ENCODE measurements at places on chromosomes 11 and 22. TPM values are rescaled to one million over a fixed set of nuclear protein-coding genes. Genes with fewer than 3 reads are reported as not detected.
A peak's percentile ranks its signal among the peaks of the same experiment; 100 is the strongest.

DNA sequence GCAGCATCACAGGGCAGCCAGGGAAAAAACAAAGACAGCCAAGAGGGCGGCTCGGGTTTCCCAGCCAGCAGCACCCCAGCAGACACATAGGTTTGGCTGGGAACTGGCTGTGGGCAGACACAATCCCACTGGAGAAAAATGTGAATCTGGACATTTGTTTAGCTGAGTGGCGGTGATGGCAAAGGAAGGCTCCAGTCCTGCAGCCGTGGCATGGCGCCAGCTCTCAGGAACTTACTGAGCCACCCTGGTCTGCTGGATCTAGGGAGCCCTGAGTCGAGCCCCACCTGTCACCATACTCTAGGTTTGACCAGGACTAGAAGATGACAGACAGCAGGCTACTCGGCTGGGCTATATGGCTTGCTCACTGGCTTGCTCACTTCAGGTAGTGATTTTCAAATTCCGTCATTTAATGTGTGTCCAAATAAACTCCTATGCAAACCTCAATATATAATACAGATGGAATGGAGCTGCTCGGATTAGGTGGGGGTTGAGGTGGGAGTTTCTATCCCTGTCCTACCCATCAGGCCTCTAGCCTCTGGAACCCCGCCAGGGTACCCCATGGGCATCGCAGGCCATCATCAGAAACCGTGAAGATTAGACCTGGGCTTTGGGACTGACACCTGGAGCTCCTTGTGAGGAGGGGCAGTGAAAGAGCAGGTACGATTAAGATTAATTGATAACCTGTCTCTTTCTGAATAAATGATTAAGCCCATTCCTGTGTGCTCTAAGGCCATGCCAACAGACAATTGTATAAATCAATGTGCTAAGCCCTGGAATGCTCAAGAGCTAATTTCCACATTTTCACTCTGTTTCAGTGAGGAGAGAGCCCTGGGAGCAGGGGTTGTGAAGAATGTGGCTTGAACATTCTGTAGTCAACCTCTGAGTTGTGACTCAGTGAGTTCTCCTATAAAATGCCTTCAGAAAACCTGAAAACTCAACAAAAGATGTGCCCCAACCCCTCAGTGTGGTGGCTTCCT, 42.5 kb downstream of the GALNT18 start:
- peak; percentile 36 for DNase-seq

DNA sequence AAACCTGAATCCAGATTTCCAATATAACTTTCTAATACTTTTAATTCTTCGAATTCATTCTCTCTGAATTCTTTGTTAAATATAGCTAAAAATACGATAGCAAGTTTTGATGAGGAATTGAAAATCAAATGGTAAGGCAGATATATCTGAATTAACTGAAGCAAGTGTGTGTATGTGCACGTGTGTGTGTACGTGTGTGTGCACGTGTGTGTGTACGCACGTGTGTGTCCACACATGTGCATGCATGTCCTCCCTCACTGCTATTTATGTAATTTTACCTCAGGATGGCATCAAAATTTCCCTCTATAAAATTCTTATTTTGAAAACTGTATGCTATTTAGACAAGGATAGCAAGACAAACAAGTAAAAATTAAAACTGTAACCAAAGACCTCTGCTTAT, 961.3 kb upstream of the CNTN5 start:
- DNase-seq, result no peak

GRCh38 chr11:68002938-68003845, 705 bp downstream of the UNC93B1 start:
- no peak for DNase-seq

DNA sequence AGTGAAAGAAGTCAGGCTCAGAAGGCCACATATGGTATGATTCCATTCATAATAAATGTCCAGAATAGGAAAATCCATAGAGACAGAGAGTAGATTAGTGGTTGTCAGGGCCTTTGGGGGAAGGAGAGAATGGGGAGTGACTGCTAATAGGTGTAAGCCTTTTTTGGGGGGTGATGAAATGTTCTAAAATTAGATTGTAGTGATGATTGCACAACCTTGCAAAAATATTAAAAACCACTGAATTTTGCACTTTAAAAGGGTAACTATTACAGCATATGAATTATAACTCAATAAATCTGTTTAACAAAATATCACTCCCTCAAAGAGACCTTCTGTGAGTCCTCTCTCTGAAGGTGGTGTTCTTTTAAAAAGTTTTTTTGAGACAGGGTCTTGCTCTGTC, 72.3 kb upstream of the GRK3 start:
- DNase-seq, result no peak

DNA sequence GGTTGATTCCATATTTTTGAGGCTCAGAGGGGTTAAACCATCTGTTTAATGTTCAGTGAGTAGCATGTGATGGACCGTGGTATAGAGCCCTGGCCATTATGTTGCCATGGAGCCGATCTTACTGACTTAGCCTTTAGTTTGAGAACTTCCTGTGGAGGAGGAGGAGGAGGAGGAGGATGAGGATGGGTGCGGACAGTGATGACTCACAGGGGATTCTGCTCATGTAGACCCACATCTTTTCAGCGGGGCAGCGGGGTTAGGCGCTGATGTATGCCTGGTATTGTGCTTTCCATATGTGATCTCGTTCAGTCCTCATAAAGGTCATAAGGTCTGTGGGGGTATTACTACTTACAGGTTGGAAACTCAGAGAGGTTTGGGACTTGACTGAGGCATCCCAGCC, 13.9 kb downstream of the STX3 start:
- DNase-seq, result no peak

- DNase-seq, result no peak
Observed at GRCh38 chr11:119754199-119754598, 25.2 kb upstream of the NECTIN1 start.

DNA sequence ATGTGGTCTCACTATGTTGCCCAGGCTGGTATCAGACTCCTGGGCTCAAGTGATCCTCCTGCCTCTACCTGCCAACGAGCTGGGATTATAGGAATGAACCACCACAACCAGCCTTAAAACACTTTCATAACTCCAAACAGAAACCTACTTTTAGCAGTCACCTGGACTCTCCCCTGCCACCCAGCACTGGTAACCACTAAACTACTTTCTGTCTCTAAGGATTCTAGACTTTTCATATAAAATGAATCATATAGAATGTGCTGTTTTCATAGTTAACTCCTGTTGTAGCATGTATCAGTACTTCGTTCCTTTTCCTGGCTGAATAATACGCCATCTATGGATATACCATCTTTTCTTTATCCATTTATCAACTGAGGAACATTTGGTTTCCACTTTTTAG, 29.4 kb upstream of the PISD start:
- no peak for DNase-seq

GRCh38 chr22:32444068-32444467, 20.2 kb downstream of the BPIFC start:
- no peak for DNase-seq

- no peak for DNase-seq
Observed at GRCh38 chr22:44677353-44677840, 24.6 kb upstream of the PRR5 start.

DNA sequence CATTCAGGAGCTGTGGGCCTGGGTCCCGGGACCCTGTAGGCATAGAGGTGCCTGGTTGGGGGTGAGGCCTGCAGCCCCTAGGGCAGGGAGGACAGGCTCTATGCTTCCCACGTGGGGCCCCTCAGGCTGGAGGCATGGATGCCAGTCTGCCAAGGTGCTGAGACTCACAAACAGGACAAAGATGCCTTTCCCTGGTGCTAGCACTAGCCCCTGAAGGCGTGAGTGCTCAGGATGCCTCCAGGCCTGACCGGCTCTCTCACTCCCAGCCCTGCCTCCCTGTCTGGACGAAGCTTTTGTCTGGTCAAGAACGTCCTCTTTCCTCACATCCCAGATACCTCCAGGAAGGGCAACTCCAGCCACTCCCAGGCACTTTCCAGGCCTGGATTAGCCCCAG, 2.1 kb downstream of the CDC42BPG start:
- DNase-seq, result no peak

DNA sequence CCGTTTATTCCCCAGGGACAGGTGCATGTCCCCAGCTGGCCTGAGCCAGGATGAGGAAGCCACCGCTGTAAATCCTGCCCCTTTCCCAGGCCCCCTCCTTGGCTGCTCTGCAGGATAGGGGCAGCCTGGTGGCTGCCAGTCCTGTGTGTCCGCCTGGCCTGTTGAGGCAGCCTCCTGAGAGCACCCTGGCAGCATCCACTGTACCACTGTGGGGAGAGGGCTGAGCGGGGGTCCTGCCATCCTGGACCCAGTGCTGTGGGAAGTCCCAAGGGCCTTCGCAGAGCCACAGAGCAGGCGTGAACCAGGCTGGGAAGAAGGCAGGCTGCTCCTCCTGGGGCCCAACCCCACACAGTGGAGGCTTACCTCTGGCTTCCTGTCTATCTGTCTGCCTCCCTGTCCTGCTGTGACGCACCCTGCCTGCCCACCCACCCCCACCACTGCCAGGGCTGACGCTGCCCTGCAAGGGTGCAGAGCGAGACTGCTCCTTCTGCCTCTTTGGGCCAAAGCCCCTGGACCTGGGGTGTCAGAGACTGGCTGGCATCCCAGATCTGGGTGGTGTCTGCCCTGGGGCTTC, 8.4 kb downstream of the KCTD17 start:
- DNase-seq, result no peak

GRCh38 chr11:72177656-72178055, 14.3 kb upstream of the FOLR1 start:
- DNase-seq, result no peak

DNA sequence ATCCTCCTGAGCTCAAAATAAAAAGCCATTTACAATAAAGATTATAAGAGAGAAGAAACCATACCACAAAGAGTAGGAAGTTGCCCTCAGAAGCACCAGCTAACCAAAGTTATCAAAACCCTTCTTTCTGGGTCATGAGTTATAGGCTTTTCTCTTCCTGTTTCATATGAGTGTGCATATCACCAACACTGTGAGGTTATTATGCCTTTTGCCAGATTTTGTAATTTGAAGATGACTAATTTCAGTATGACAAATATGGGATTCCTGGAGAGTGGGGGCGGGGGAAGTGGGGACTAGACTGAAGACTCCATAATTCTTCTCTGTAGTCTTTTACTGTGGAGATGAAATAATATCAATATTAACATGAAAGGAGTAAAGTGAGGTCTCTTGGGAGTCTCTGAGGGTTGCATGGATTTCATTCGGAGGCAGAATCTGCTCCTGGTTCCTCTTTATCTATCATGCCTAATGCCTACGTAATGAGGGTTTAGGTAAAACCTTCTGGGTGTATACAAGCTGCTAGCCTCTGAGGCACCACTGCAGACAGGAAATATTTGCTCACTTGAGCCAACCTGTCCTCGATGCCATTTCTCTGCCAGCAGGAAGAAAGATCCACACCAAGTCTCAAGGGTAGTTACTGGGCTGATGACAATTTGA, 2.1 kb downstream of the LPXN start:
- DNase-seq, result peak; percentile 47

- no peak for DNase-seq
Observed at GRCh38 chr11:133228471-133229329, 303.6 kb downstream of the OPCML start.

DNA sequence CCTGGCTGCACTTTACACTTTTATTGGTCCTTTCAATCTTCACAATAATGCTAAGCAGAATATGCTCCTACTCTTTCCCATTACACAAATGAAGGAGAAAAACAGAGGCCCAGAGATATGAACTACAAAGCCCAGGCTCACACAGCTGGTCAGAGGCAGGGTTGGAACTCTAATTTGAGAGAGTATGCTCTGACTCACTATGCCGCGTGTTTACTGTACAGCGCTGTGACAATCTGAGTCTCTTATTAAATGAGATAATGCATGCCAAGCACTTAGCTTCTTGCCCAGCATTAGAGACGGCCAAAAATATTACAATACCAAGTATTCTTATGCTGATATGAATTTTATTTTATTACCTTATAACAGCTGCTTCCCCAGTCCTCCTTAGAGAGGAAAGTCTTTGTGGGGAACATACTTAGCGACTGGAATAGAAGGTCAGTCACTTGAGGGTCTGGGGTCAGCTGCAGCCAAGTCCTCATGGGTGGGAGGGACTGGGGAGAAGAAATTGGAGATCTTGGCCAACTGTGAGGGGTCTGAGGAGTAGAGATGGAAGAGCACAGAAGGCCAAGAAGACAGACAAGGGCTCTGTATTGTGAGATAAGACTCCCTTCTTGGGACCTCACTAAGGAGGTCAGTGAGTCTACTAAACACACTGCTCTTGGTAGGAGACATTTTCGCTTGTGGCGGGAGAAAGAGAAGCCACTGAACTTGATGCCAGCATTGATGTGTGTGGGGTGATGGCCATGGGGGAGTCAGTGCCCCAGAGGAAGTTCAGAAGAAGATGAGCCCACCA, 150.8 kb upstream of the TIMP3 start:
- no peak for DNase-seq

- DNase-seq, result peak; percentile 83
Observed at GRCh38 chr11:60831143-60831500, 10.8 kb upstream of the CCDC86 start.

DNA sequence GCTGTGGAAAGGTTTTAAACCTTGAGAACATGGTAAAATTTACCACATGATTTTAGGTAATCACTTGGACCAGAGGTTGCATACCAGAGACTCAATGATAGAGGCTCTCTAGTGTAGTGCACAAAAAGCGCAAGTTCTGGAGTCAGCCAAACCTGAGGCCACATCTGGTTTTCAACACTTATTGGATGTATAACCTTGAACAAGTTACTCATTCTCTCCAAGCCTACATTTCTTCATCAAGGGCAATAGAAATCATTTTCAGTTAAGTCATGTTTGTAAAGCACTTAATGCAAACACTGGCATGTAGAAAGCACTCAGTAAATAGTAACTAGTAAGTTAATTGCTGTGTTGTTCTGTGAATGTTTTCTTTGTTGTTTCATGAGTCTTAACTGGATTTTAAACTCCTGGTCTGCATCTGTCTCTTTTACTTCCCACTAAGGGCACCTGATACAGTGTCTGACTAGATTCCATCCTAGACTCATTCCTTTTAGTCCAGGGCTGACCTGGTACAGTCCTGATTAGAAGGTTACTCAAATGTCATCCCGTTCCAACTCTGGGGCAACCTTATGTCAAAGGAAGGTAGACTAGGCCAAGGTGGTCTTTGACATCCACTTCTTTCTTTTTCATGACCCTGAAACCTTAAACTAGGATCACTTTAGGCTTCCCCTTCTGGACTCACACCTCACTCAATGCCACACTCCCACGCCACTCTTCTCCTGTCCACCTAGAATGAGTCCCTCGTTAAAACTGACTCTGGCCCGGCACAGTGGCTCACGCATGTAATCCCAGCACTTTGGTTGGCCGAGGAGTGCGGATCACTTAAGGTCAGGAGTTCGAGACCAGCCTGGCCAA, 34.5 kb upstream of the EED start:
- DNase-seq, result no peak

DNA sequence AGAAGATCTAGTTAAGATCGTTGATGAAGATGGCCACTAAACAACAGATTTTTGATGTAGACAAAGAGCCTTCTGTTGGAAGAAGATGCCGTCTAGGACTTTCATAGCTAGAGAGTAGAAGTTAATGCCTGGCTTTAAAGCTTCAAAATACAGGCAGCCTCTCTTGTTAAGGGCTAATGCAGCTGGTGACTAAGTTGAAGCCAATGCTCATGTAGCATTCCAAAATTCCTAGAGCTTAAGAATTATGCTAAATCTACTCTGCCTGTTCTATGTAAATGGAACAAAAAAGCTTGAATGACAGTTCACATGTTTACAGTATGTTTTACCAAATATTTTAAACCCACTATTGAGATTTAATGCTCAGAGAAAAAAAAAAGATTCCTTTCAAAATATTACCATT, 492.6 kb downstream of the CNTN5 start:
- DNase-seq, result no peak

- no peak for DNase-seq
Observed at GRCh38 chr11:70364745-70365543, 33.4 kb upstream of the CTTN start.

Gene PRR33
- 2.4 TPM for total RNA-seq

Gene OR5D14
- not detected for total RNA-seq

Gene DGAT2
- 6.9 TPM for total RNA-seq

Gene KRTAP5-8
- total RNA-seq, result not detected

Gene OR51B4
- not detected for total RNA-seq

Gene KRTAP5-7
- total RNA-seq, result not detected

Data from left ventricle myocardium inferior (tissue), 1 donor.